ENCODE measurements at places on chromosomes 16 and 17.

DNA sequence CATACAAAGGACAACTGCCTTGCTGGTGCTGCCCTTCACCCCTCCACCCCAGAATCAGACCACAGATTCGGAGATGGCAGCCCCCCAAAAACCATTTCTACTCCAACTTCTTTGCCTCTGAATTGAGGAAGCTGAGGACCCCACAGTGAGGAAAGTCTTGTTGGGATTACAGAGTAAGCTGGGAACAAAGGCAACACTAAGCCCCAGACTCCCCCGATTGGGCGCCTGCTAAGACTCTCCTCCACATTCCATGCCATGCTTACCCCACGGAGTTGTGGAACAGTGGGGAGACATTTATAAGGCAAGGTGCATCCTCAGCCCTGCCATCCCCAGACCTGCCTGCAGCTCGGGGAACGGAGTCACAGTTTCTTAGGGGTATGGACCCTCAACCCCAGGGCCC lies 1.9 kb downstream of the GIT1 start:
- no peak for DNase-seq

DNA sequence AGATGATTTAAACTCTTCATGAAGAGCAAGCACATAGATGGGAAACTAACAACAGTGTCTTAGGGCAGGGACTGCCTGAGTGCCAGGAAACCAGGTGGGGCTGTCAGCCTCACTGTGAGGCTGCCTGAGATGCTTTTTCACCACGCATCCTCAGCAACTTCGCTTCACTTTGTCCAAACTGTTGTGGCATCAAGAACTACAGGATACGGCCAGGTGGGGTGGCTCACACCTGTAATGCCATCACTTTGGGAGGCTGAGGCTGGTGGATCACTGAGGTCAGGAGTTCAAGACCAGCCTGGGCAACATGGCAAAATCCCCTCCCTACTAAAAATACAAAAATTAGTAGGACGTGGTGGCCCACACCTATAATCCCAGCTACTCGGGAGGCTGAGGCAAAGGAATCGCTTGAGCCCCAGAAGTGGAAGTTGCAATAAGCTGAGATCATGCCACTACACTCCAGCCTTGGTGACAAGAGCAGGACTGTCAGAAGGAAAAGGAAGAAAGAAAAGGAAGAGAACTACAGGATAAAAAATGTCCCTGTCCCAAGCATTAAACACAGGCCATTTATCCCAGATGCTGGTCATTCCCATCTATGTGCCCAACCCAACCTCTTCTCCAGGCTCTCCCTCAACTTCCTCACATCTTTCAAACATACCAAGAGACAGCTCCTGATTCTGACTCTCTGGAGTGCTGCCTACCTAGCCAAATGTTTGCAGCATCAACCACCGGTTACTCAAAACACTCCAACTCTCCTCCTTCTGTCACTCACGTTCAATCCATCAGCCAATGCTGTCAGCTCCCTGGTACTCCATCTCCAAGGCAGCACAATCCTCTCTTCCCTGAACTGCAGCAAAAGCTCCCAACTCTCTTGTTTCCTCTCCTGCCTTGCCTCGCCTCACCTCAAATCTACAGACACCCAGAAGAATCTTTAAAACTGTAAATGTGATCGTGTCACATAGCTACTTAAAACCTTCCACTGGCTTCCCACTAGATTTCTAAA lies 1.6 kb downstream of the EIF4A3 start:
- DNase-seq, result no peak

GRCh38 chr17:6366221-6366666 lies 68.7 kb downstream of the AIPL1 start:
- DNase-seq, result no peak

GRCh38 chr17:10756619-10757018 lies 26.8 kb upstream of the TMEM220 start:
- DNase-seq, result no peak

- no peak for DNase-seq
Measured at GRCh38 chr16:5510819-5511370, 413.3 kb upstream of the EEF2KMT start.

- no peak for DNase-seq
Measured at GRCh38 chr17:1590029-1590746, 27.6 kb upstream of the PITPNA start.

- no peak for DNase-seq
Measured at GRCh38 chr16:9300252-9300651, 208.8 kb downstream of the HAPSTR1 start.

- DNase-seq, result no peak
Measured at GRCh38 chr17:65633988-65634387, 72.5 kb upstream of the AXIN2 start.

DNA sequence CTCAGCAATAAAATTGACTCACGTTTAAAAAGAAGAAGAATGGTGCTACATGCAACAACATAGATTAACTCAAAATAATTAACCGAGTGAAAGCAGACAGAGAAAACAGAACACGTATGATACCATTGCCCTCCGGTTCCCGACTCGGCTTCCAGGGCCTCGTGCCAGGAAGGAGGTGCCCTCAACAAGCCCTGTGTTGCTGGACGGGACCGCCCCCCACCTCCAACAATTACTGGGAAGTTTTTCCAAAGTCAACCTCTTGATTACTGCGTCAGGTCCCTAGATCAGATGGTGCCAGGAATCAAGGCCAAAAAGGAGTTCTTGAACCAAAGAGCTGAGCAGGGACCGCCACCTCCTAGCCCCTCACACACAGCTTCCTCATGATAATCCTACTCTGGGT lies 20.4 kb downstream of the DNAH17 start:
- DNase-seq, result no peak

Data from stimulated activated naive CD8-positive, alpha-beta T cell treated with anti-CD3 and anti-CD28 coated beads, Interleukin-15, amount 100 ng/mL, for 72 hours (primary cell).